GM06990 (cell line): ENCODE measurements at places on chromosomes 12 and 14.

GRCh38 chr12:28223025-28223554, 32.8 kb downstream of the CCDC91 start:
- DNase-seq, result peak; percentile 18

- DNase-seq, result no peak
Measured at GRCh38 chr14:85675957-85676356, 146.0 kb downstream of the FLRT2 start.

DNA sequence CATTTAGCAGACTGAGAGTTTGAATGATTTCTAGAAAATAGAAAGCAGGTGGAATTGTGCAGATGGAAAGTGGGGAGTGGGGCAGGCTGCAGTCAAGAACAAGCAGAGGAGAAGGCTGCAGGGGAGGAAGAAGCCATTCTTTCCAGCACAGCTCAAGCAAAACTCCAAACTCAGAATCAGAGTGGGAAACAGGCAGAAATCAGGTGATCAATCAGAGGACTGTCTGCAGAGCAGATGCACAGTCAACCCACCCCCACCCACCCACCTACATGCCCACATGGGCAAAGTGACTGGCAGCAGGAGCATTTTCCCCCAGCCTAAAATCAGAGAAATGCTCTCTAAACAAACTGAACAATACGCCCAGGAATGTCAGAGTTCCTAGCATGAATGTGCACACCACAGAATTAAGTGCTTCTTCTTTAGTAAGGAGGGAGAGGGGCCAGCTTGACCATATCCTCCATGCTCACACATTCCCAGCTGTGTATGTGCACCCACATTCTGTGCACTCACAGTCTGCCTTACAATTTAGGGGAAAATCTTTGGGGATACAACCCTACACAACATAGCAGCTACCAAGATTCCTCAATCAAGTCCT, 194.1 kb upstream of the PLEKHA5 start:
- no peak for DNase-seq

GRCh38 chr14:90693413-90693812, 122.8 kb downstream of the TTC7B start:
- no peak for DNase-seq

DNA sequence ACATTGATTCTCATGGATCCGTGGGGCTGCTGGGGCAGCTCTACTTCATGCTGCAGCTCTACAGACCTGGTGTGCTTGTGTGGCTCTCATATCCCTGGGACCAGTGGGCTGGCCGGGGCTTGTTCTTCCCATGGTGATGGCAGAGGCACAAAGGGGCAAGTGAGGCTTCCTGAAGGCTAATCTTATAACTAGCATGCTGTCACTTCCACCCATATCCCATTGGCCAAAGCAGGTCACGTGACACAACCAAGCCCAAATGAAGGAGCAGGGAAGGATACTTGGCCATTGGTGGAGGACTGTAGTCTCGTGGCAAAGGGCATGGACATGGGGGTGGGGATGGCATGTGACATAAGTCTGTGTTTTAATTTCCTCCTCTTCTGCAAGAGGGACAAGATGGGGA, 9.9 kb downstream of the PLBD2 start:
- DNase-seq, result no peak

DNA sequence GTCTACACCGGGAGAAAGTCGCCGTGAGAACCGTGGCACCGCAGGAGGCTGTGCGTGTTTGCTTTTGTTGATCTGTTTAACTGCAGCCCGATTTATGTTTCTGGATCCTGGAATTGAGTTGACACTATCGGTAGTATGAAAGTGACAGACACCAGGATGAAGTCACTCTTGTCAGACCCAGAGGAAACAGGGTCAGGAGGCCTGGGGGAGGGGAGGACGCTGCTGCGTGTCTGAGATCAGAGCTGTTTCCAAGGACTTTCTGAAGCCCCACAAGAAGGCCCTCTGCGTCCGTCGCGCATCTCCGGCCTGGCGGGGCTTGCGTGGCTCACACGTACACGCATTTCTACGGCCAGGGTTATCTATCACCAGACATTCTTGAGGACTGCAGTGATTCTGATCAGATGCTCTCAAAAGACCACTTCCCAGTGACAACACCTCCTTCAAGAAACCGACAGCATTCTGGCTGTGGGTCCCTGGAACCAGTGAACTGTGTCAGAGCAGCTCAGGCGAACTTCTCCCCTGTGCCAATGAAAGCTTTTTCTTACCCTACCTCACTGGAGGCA, 263.4 kb downstream of the ADGRD1 start:
- no peak for DNase-seq

DNA sequence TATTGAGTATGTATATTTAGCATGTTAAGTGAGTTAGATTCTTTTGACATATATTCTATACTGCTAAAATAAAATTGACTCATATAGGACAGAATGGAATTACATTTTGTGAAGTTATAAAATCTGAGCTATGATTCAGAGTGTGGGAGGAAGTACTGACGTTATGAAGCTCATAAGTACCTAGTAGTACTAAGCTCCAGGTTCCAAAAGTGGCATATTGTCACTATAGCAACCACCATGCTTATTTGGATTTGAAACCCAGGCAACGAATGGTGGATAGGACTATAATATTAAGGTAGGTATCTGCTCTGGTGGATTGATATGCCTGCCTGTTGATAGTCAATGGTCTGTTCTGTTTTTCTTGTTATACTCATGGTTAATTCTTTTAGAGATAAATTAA, 2.2 kb upstream of the FBXO33 start:
- DNase-seq, result no peak

DNA sequence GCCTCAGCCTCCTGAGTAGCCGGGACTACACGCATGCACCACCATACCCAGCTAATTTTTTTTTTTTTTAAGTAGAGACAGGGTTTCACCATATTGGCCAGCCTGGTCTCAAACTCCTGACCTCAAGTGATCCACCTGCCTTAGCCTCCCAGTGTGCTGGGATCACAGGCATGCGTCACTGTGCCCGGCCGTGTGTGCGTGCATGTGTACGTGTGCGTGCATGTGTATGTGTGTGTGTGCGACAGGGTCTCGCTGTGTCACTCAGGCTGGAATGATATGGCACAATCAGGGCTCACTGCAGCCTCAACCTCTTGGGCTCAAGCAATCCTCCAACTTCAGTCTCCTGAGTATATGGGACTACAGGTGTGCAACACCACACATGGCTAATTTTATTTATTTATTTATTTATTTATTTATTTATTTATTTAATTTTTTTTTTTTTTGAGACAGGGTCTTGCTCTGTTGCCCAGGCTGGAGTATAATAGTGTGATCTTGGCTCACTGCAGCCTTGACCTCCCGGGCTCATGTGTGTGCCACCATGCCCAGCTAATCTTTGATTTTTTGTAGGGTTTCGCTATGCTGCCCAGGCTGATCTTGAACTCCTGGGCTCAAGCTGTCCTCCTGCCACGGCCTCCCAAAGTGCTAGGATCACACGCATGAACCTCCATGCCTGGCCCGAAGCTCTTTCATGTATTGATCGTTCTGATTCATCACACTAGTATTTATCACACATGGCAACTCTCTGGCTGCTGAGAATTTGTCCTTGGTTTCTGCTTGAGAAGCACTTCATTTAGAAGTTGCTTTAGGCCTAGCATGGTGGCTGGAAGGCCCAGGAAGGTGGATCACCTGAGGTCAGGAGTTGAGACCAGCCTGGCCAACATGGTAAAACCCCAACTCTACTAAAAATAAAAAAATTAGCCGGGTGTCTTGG, 35.9 kb upstream of the CLIP1 start:
- DNase-seq, result no peak

- DNase-seq, result no peak
Measured at GRCh38 chr14:63378444-63378843, 59.7 kb upstream of the GPHB5 start.
